ENCODE measurements at places on chromosomes 7 and 10. TPM values are rescaled to one million over a fixed set of nuclear protein-coding genes. Genes with fewer than 3 reads are reported as not detected.

The ADCYAP1R1 gene
- 4.5 TPM for total RNA-seq

The ABCC2 gene
- 2.3 TPM for total RNA-seq

The SCIN gene
- 10.7 TPM for total RNA-seq

The NPFFR1 gene
- total RNA-seq, result 0.05 TPM

The GPRIN2 gene
- total RNA-seq, result 1.2 TPM

The FAM237B gene
- not detected for total RNA-seq

The SLC16A9 gene
- total RNA-seq, result 9.2 TPM

The NOM1 gene
- total RNA-seq, result 24.7 TPM

The CTAGE8 gene
- total RNA-seq, result 0.79 TPM

The OPN1SW gene
- total RNA-seq, result not detected

The CCDC126 gene
- 30.7 TPM for total RNA-seq

The CALD1 gene
- total RNA-seq, result 616 TPM

The UNCX gene
- not detected for total RNA-seq

The STK31 gene
- 0.90 TPM for total RNA-seq

The HTR5A gene
- not detected for total RNA-seq

The ACTR3C gene
- total RNA-seq, result 6.5 TPM

Data from urinary bladder (tissue), 4 donors.